ENCODE measurements at places on chromosomes 13 and 19.

- no peak for DNase-seq
Measured at GRCh38 chr13:77465603-77466195, 69.8 kb upstream of the SCEL start.

- no peak for DNase-seq
Measured at GRCh38 chr13:95749545-95749944, 72.6 kb downstream of the DNAJC3 start.

GRCh38 chr13:85141401-85141800, 657.8 kb downstream of the SLITRK6 start:
- DNase-seq, result no peak

DNA sequence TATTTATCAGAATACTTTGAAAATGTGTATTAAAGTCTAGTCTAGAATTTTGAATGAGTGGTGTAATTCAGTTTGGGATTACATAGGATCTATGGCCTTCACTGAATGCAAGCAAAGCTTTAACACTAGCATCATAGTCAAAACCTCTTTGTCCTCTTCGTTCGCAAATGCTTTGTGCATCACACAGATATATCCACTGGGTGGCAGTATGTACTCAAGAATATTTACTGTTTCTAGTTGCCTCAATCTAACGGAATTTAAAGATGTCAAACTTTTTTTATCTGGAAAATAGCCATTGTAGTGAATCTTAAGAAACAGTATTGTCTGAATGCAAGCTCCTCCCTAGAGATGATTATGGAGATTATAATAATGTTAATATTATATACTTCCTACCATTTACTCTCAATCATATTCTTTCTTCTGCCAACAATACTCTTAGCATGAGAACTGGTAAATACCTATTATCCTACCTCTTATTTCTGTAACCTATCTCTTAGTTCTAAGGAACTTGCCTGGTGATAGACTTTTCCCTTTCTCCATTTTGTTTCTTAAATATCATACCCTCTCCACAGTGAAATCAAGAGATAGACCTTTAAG, 25.8 kb downstream of the LACC1 start:
- no peak for DNase-seq

- no peak for DNase-seq
Measured at GRCh38 chr13:26485786-26486185, 71.7 kb upstream of the WASF3 start.

DNA sequence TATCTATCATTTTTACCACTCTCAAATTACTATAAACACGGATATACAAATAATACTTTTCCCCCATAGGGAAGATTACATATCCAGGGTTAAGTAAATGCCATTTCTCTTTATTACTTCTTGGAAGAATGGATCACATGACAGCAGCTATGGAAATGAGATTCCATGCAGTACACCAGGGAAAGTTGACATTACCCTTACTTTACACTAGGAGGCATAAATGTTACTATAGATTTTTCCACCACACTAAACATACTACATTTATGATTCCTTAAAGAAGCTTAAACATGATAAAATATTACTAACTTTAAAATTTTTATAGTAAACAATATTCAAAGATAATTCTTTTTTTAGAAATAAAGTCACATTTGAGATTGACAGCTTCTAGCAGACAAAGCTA, 611.4 kb downstream of the PCDH9 start:
- DNase-seq, result no peak

DNA sequence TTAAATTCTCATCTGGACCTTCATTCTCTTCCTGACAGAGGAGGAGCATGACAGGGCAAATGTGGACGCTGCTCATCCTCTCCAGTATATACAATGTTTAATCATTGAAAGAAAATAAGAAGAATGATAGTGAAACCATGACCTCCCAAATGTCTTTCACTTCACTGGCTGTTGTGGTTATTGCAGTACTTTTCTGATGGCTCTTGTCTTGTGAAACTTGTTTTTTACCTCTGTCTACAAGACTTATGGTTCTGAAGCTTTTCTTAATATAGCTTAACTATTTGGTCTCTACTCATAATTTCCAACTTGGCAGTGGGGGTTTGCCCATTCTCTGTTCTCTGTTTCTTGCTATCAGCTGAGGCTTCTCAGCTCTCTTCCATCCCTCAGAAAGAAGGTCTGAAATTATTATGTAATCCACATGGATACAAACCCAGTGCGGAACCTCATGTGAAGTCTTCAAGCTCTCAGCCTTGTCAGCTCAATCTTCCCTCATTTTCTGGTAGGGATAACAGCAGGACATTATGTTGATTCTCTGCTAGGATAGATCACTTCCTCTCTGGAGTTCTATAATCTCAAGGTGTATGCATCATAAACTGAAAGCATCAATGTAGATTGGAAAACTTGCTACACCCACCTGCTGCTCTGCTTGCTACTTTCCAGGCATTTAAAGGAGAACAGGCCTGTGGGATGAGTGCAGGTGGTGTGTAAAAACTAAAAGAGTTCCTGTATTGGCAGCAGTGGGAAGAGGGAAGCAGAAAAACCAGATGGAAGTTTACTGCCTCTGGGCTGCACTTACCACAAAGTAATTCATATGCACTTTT, 250.3 kb upstream of the HTR2A start:
- no peak for DNase-seq

GRCh38 chr13:50850445-50850844, 7.0 kb upstream of the DLEU7 start:
- no peak for DNase-seq

- no peak for DNase-seq
Measured at GRCh38 chr13:73672492-73672891, 461.7 kb downstream of the KLF12 start.

- DNase-seq, result no peak
Measured at GRCh38 chr13:80586356-80586755, 245.4 kb upstream of the SPRY2 start.

- DNase-seq, result no peak
Measured at GRCh38 chr19:15635016-15635805, 5.5 kb upstream of the CYP4F3 start.

DNA sequence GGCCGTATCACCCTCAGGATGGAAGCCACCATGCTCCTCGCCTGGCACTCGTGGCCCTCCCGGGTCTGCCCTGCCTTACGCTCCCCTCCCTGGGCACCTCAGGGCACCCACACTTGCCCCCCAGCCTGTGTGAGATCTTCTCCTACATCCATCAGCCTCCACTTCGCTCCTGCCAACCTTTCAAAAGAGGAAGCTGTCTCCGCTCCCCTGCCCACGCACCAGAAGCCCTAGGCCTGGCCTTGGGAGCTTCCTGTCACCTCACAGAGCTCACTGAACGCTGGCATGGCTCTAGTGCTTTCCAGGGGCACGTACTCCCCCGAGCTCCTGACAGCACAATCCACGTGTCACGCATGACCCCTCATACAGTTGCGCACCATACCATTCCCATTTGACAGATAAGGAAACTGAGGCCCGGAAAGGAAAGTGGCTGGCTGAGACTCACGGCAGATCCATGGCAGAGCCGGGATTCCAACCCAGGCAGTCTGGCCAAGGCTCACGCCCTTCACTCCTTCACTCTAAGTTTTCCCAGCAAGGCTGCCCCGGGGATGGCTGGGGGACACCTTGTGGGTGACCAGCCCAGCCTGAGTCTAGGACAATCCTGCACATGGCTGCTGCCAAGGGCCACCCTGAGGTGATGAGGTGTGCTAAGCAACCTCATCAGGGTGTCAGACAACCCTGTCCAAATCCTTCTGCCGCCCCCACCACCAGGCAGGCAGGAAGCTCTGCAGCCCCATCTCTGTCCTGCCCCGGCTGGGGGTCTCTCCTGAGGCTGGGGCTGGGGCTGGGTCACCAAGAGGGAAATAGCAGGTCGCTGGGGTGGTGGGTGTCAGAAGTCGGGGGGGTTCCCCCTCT, 19.3 kb downstream of the PPP1R12C start:
- DNase-seq, result no peak

DNA sequence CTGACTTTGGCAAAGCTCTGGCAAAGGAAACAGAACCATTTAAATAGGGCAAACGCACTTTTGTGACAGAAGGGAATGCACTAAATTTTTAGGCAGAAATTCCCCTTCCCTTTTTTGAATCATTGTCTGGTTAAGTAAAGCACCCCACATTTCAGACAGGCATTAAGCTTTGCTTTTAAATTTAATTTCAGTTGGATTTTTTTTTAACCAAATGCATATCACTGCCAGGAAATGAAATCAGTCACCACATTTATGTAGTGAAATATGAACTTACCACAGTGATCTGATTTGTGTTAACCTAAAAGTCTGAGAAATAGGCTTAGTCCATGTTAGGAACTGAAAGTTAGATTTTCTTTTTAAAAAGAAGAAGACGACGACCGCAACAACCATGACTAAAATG, 10.8 kb downstream of the GPR183 start:
- DNase-seq, result no peak

- no peak for DNase-seq
Measured at GRCh38 chr13:64158908-64159307, 2743.3 kb upstream of the PCDH20 start.

- no peak for DNase-seq
Measured at GRCh38 chr13:72384186-72384823, 343.1 kb downstream of the MZT1 start.

GRCh38 chr13:26688980-26689379, 71.6 kb downstream of the GPR12 start:
- DNase-seq, result no peak

- DNase-seq, result no peak
Measured at GRCh38 chr19:42272989-42273406, 3.9 kb downstream of the CIC start.

DNA sequence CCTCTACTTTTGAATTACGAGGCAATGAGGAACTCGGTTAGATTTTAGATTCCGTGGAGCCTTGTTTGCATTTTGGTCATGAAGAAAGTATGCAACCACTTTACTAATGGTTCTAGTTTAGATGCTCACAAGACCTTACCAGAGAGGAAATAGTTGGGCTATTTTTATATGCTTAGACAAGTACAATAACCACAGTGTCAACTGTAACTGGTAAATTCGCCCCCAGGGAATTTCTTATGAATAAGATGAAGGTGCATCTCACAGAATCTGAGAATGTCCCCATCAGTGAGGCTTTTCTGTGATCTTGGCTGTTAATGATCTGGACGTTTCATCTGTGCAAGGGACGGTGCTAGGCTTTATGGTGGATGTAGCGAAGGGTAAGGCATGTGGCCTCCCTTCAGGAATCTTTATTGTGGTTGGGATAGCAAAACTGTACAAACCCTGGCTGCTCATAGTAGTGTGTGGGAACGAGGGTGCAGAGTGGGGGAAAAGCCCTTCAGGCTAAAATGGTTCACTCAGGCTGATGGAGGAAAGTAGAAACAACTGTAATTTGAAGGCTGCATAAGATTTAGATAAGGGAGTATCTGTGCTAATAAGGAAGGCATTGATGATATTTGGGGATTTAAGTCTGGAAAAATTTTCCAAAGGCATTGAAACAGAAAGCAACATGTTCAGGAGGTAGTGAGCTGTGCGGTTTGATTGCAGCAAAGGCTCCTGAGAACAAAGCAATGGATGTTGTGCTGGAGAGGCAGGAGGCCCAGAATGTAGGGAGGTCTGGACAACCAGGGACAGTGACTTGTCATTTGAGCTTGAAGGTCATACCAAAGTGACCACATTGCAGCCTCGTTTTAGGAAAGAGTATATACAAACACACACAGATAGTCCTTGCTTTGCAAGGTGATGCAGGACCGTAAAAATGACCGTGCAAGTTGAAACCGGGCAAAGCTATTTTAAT, 28.4 kb downstream of the UBAC2 start:
- DNase-seq, result no peak

- DNase-seq, result peak; percentile 98
Measured at GRCh38 chr19:49876422-49877019, 634 bp downstream of the AKT1S1 start.

DNA sequence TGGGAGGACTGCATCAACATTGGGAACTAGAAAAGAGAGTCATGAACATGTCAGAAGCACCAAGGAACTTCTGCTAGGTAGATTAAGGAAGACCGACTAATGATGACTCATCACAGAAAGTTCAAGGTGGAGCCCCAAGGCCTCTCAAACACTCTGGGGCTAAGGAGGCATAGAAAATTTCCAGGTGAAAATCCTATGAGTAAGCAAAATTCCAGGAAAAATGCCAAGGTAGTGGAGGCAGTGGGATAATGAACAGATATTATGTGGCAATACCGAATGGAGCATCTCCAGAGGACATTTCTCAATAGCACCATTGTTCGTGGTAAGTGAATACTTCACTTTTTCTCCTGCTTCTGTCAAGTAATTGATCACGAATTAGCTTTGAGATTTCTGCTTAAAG, 336.5 kb downstream of the MZT1 start:
- DNase-seq, result no peak

DNA sequence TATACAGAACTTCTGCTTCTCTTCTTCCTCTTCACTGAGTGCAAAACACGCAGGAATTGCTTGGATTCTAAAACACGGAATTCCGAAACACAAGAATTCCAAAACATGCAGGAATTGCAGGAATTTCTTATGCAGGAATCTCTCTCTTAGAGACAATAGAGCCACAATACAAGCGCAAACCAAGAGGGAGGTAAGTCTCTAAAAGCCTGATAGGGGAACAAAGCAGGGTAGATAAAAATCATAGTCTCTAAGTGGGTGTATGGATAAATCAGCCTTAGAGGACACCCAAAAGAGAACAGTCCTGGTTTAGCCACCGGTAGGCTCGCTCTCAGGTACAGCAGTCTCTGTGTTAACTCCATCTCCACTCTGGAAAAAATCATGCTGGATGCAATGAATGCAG, 112.9 kb downstream of the LHFPL6 start:
- DNase-seq, result no peak

GRCh38 chr19:44927746-44928145, 13.3 kb downstream of the APOC1 start:
- no peak for DNase-seq

- DNase-seq, result no peak
Measured at GRCh38 chr13:36352350-36352749, 6.2 kb upstream of the SPART start.

GRCh38 chr13:60467098-60467497, 70.1 kb downstream of the TDRD3 start:
- no peak for DNase-seq

DNA sequence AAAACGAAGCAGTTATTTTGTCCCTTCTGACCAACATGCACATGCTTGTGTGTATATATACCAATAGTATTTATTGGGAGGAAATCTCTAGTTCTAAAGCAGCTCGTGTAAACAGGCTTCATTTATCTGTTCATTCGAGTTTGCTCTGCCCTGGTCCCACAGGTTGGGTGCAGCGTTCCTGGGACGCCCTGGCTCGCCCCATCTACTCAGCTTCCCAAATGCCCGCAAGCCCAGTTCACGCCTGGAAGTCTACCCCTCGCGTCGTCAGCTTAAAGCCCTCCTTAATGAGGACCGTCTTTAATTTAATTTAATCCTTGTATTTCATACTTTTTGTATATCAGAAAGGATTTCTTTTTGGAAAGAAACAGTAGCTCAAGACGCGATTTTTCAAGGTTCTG, 604 bp downstream of the THSD1 start:
- DNase-seq, result no peak
